Aorta (tissue), 5 donors: ENCODE measurements at places on chromosomes 4 and X. TPM values are rescaled to one million over a fixed set of nuclear protein-coding genes. Genes with fewer than 3 reads are reported as not detected.

GRCh38 chrX:7972586-7972985 lies 45.4 kb upstream of the PNPLA4 start:
- DNase-seq: no peak
- H3K27me3 ChIP-seq: no peaks in the 10 kb centered on the region
- no peak overlapping the region for H3K4me3 ChIP-seq
- H3K36me3 ChIP-seq: no peaks in the 10 kb centered on the region

GRCh38 chr4:177380730-177381287 lies 61.4 kb downstream of the AGA start:
- H3K36me3 ChIP-seq: no peaks in the 10 kb centered on the region
- no peak overlapping the region for H3K27ac ChIP-seq
- H3K4me3 ChIP-seq: no peak overlapping the region
- H3K4me1 ChIP-seq: no peaks in the 10 kb centered on the region
- no peaks in the 10 kb centered on the region for H3K27me3 ChIP-seq
- DNase-seq: no peak

GRCh38 chr4:55851885-55852284 lies 1.6 kb upstream of the EXOC1 start:
- no peaks in the 10 kb centered on the region for H3K36me3 ChIP-seq
- no peak overlapping the region for H3K4me3 ChIP-seq
- H3K27me3 ChIP-seq: no peaks in the 10 kb centered on the region
- peaks cover 4% of the 10 kb centered on the region for H3K4me1 ChIP-seq

DNA sequence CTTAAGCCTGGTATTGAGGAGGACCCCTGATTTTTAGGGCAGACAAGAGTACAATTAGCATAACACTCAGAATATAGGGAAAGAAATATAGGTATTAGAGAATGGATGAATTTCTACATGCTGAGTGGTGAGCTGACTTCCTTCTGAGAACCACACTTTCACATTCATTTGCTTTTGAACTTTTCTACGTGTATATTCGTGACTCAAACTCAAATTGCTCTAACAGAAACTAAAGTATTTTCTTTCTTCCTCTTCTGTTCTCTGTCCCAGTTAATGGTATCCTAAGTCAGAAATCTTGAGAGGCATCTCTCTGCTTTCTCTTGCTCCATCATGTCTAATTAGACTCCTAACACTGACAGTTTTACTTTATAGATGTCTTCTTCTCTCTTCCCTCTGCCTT lies 103.2 kb upstream of the CITED1 start:
- DNase-seq: no peak
- H3K27ac ChIP-seq: no peak overlapping the region
- no peaks in the 10 kb centered on the region for H3K4me1 ChIP-seq
- H3K4me3 ChIP-seq: no peak overlapping the region
- no peaks in the 10 kb centered on the region for H3K36me3 ChIP-seq

- DNase-seq: no peak
- H3K4me1 ChIP-seq: no peaks in the 10 kb centered on the region
- H3K27me3 ChIP-seq: no peaks in the 10 kb centered on the region
Observed at GRCh38 chr4:40238008-40238699, 41.3 kb downstream of the RHOH start.

GRCh38 chr4:155929833-155930232 lies 23.8 kb downstream of the CTSO start:
- no peaks in the 10 kb centered on the region for H3K4me1 ChIP-seq
- no peaks in the 10 kb centered on the region for H3K27me3 ChIP-seq
- no peak overlapping the region for H3K4me3 ChIP-seq
- DNase-seq: no peak
- peaks cover 6% of the 10 kb centered on the region for H3K36me3 ChIP-seq
- no peak overlapping the region for H3K27ac ChIP-seq

DNA sequence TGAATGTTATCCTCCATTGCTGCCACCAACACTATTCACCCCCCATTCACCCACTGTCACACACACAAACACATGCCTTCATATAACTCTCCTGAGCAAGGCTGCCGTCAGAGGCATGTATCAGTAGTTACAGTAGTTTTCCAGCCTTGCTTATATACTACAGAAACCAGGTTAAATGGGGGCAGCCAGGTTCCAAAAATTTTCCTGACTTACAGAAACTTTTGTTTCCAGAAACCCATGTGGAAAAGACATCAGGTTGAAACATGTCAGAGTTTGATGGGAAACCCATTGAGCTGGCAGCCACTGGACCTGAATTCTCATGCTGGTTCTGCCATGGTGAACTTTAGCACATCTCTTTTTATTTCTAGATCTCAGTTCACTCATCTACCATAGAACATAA lies 64.0 kb downstream of the COX18 start:
- H3K27me3 ChIP-seq: no peaks in the 10 kb centered on the region
- no peak for DNase-seq
- H3K27ac ChIP-seq: no peak overlapping the region
- H3K36me3 ChIP-seq: no peaks in the 10 kb centered on the region
- H3K4me1 ChIP-seq: no peaks in the 10 kb centered on the region

GRCh38 chrX:120419463-120419862 lies 49.6 kb downstream of the LAMP2 start:
- no peak overlapping the region for H3K4me3 ChIP-seq
- H3K27ac ChIP-seq: no peak overlapping the region
- DNase-seq: no peak
- H3K27me3 ChIP-seq: no peaks in the 10 kb centered on the region
- H3K36me3 ChIP-seq: no peaks in the 10 kb centered on the region
- H3K4me1 ChIP-seq: no peaks in the 10 kb centered on the region

GRCh38 chrX:135516376-135516775 lies 4.1 kb upstream of the INTS6L start:
- H3K36me3 ChIP-seq: no peaks in the 10 kb centered on the region
- H3K4me3 ChIP-seq: no peak overlapping the region
- no peaks in the 10 kb centered on the region for H3K4me1 ChIP-seq
- no peak overlapping the region for H3K27ac ChIP-seq
- no peak for DNase-seq

GRCh38 chrX:133249266-133250058 lies 31.3 kb upstream of the TFDP3 start:
- DNase-seq: no peak
- no peaks in the 10 kb centered on the region for H3K4me1 ChIP-seq
- H3K27me3 ChIP-seq: no peaks in the 10 kb centered on the region
- no peak overlapping the region for H3K27ac ChIP-seq

The IL3RA gene
- 6.3 TPM for total RNA-seq

The NOA1 gene
- 10.0 TPM for total RNA-seq
